Caudate nucleus (tissue), 63 donors: ENCODE measurements at places on chromosomes 2 and 18.

DNA sequence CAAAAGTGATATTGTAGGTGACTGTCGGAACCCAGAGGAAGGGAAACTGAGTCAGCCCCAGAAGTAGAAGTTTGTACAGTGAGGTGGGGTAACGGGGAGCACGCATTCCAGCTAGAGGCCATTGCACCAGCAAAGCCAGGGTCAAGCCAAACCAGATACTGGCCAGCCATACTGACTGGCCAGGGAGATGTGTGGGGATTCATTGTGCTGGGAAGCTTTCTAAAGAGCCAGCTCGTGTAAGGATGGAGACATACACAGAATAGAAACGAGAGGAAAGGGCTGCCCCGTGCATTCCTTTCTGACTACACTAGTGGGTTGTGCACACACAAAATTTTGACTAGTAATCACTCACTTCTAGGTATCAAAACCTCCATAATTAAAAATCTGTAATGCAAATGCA is 175.3 kb upstream of the PID1 start:
- DNase-seq, result no peak

- no peak for DNase-seq
These were observed 46.2 kb upstream of the CCDC141 start for GRCh38 chr2:179096090-179096489.

DNA sequence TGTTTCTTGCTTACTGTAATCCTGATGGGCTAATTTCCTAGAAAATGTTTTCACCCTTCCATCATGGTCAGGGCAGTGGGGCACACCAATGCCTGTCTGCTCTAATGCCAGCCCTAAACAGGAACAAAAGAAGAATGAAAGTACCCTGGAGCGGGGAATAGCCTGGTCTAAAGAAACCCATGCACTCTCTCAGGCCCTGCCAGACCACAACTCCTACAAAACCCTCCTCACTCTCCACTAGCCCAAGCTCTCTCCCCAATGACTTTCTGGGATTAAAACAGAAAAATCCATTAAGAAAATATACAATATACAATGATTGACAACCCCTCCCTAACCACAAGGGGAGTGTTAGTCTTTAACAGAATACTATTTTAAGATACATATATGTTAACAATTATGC is 67.6 kb downstream of the AAK1 start:
- no peak for DNase-seq

- no peak for DNase-seq
These were observed 101.5 kb downstream of the NCOA1 start for GRCh38 chr2:24592441-24593100.

GRCh38 chr2:152790883-152791282 is 72.5 kb downstream of the ARL6IP6 start:
- no peak for DNase-seq

DNA sequence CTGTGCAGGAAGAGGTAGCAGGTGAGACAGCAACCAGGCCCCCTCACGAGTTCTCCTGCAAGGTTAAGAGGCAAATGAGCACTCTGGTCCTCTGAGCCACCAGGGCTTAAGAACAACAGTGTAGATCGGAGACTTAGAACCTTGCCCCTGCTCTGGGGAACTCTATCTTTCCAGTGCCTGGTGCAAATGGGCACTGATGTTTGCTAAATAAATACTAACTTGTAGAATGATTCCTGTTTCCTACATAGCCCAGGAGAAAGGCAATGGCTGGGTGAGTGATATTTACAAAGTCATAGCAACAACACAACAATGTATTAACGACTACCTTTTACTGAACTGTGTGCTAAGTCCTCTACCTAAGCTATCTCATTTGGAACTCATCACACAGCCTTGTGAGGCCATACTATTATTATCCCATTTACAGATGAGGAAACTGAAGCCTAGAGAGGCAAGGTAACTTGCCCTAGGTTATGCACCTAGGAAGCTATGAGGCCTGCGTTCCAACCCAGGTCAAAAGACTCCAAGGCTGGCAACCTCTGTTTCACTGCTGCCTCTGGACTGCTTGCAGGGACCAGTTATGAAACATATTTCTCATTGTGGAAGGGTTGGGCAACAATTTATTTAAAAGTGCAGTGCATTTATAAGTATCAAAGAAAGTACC is 4.3 kb downstream of the ATP8B1 start:
- DNase-seq, result no peak

GRCh38 chr2:70714141-70714905 is 53.7 kb downstream of the ADD2 start:
- no peak for DNase-seq

GRCh38 chr2:11069566-11070185 is 85.6 kb upstream of the SLC66A3 start:
- DNase-seq, result no peak

DNA sequence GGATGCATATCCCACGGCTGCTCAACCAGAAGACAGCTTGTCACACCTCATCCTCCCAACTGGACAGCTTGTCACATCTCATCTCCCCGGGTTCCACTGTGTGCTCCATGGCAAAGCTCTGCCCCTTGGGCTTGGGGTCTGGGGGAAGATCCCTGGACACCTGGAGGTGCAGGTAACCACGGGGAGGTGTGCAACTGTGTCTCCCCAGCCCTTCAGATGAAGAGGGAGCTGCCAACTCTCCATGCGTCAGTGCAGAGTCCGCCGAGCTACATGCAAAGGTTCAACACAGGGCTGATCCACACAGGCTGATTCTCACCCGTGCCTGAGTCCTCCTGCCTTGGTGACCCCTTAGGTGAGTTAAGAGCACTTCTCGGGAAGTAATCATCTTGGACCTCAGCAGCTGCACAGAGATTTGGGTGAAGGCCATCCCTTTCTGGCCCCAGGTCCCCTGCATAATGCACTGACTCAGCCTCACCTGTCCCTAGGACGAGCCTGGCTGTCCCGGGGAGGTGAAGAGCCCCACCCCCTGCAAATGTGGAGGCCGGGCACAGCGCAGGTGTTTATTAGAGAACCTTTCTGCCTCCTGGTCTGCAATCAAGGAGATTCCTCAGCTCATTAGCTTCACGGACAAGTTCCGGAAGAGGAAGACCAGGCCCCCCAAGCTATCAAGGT is 157.9 kb downstream of the PXDN start:
- no peak for DNase-seq

DNA sequence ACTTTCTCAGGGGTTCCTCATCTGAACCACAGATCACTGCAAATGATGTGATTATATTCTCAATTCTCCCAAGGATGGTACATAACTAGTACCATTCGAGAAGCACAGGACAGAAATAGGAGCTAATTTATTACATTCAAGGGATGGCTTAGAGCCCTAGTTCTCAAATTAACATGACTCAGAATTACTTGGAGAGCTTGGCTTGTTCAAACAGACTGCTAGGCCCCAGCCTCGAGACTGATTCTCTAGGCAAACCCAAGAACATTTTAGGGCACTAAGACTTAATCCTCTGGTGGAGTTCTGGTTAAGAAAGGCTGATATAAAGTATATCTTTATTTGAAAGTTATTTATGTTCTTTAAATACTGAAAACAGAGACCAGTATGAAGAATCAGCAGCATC is 35.8 kb downstream of the HIBCH start:
- no peak for DNase-seq

DNA sequence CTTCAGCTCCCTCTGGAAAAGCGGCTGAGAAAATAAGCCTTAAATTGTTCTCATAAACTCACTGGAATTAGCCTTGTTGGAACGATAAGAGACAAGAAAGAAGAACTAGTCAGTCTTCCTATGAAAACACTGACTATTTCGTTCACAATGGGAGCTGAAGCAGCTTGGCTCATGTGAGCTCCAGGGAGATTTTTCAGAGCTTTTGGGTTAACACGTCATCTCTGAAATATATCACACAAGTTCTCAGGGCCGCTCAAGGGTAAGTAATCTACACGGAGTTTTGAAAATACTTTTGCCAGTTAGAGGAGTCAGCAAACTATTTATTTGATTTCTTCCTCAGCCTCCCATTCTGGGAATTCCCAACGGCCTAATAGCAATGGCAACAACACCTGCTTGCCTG is 316.2 kb upstream of the MGAT5 start:
- DNase-seq, result no peak

DNA sequence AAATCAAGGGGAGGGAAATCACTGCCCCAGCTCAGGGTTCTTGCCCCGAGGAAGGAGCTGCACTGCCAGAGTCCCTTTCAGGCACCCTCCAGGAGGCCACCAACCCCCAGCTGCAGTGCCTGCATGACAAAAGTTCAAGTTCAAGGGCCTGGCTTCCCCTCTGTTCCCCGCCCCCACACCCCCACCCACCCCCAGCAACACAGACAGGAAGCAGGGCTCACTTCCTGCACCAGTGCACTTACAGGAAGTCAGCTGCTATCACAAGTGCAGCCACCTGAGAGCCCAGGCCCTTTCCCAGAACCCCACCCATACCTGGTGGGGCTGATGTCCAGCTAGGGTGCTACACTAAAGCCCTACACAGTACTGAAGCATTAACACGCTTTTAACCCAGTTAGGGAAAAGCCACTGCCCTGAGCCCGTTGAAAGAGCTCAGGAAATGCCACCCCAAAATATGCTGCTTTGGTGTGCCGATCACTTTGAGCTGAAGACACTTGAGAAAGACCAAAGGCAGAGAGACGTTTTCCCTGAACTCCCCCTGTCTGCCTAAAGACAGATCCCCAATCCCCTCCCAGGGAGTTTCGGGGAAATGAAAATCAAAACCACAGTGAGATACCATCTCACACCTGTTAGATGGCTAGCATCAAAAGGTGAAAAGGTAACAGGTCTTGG is 109.9 kb upstream of the CAB39 start:
- no peak for DNase-seq

- no peak for DNase-seq
These were observed 83.6 kb downstream of the HS1BP3 start for GRCh38 chr2:20567159-20567925.

- DNase-seq, result no peak
These were observed 66.6 kb downstream of the DIS3L2 start for GRCh38 chr2:232028071-232028470.

GRCh38 chr2:162058973-162059668 is 14.9 kb downstream of the DPP4 start:
- no peak for DNase-seq

DNA sequence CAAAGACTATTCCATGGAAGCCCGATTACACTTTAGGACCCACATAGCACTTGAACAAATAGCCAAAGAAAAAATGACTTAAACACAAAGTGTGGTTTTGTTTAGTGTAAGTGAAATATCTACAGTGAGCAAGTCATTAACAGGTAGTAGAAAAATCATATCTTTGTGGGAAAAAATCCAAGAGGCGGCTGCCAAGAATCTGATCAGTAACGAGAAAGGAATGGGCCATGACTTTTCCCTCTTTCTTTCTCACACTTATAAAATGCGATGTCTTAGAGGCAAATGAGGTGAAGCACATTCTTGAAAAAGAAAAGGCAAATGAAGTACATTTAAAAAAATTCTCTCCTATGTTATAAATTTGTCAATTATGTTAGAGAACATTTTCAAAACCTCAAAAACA is 12.9 kb upstream of the GEMIN6 start:
- DNase-seq, result no peak

GRCh38 chr18:38444971-38445803 is 879.6 kb upstream of the CELF4 start:
- DNase-seq, result no peak

GRCh38 chr2:240358080-240358479 is 77.4 kb upstream of the GPC1 start:
- DNase-seq, result no peak

- no peak for DNase-seq
These were observed 158.8 kb upstream of the ZEB2 start for GRCh38 chr2:144678736-144679135.

- no peak for DNase-seq
These were observed 210.1 kb upstream of the RAB6C start for GRCh38 chr2:129769185-129769991.

DNA sequence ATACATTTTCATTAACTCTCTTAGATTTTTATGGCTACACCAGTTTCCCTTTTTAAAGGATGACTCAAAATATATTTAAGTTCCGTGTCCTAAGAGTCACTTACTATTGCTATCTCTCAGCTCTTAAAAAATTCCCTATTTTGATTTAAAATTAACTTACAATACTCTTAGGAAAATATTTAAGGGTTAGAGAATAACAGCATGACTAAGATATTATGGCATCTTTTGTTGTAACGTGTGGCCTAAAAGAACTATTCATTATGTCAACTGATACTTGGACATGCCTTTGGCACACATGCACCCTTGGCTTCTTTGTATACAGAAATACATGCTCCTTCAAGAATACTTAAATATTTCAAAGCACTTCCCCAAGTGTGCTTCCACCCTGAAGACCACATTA is 42.3 kb downstream of the SCN3A start:
- DNase-seq, result no peak

DNA sequence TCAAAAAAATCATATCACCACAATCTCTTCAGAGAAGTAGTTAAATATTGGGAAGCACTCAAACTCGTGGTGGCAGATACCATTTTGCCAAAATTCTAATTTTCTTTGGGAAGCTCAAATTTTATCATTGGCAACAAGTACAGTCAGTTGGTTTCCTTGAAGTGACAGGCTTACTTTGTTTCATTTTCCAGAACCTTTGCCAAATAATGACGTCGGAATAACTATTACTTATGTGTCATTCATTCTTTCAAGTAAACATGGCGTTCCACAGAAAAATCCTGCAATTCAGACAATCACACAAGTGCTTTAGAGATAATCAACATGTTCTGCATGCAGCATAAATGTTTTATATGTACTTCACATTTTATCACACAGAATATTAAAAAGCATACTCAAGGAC is 5.4 kb downstream of the TTLL4 start:
- no peak for DNase-seq

GRCh38 chr2:29447513-29447912 is 332.3 kb downstream of the CLIP4 start:
- no peak for DNase-seq

DNA sequence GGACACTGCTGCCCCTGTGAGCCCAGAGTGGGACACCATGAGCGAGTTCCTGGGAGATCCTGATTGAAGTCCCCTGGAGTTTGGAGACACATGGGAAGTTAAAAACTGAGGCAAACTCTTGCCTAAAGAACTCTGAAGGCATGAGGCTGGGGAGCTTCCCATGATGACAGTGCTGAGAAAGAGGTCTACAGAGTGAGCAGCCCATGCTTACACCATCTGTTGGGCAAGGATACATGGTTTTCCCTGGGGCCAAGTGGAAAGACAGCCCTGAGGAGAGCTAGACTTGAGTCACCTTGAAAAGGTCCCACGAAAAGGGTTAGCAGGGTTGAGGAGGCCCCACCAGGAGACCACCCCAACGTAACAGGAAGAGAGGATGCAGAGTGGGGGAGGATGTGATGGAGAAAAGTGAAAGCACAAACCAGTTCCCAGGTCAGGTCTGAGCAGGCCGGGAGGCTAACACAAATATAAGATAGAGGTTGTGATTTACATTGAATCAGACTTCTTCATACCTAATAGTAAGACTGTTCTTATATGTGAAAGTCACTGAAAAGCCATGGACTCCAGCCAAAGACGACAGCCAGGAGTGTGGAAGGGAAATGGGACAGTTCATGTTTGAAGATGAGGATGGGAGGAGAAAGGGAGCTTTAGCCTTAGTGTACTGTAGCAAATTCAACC is 13.5 kb upstream of the FEZ2 start:
- DNase-seq, result no peak

DNA sequence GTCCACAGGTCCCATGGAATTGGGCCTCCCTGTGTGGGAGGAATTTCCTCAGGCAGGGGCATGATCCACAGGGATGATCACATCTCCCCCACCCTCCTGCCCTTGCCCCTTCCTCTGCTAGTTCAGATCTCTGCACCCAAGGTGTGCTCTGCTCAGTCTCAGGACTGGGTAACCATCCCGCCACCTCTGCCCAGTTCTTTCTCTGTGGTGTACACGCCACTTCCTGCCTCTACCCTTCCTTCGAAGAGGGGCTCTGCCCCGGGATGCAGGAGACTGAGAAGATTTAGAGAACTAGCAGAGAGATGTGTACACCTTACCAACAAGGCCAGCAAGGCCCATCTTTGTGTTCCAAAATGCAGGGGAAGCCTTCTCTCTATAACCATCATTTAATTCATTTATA is 160.4 kb downstream of the CELF4 start:
- DNase-seq, result no peak
